Stimulated activated CD8-positive, alpha-beta memory T cell treated with anti-CD3 and anti-CD28 coated beads, Interleukin-4, amount 100 ng/mL, for 4 hours (primary cell): ENCODE measurements at places on chromosomes 6 and 20.

DNA sequence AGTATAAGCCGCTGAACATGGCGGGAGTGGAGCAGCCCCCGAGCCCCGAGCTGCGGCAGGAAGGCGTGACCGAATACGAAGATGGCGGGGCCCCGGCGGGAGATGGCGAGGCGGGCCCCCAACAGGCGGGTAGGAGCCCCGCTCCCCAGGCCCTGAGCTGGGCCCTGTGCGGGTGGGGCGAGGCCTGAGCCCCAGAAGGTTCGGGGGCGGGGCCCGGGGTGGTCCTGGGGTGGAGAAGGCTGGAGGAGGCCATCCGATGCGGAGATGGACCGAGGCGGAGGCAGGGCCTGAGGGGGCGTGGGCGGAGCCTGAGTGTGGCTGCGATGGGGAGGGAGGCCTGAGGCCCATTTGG, 7.1 kb downstream of the L3MBTL1 start:
- no peak for DNase-seq

DNA sequence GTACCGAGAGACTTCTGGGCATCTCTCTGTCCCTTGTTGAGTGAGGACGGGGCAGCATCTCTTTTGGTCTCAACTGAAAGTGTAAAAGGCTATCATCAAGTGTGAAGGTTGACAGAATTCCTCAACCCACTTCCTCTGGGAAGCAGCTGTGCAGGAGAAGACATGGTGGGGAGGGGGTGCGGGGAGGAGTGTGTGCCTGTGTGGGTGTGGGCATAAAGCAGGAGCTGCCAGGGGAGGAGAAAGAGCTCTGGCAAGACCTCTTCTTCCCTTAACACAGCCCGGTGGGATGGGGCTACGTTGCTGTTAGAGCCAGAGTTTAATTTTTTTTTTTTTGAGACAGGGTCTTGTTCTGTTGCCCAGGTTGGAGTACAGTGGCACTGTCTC, 31.8 kb downstream of the CPXM1 start:
- no peak for DNase-seq

GRCh38 chr20:16749573-16749972, 1.4 kb downstream of the OTOR start:
- no peak for DNase-seq

GRCh38 chr6:75855052-75855451, 106.0 kb downstream of the MYO6 start:
- DNase-seq, result no peak

- no peak for DNase-seq
Observed at GRCh38 chr6:166440106-166440505, 57.4 kb upstream of the MPC1 start.

GRCh38 chr20:49853640-49854039, 41.0 kb downstream of the SLC9A8 start:
- DNase-seq, result no peak

DNA sequence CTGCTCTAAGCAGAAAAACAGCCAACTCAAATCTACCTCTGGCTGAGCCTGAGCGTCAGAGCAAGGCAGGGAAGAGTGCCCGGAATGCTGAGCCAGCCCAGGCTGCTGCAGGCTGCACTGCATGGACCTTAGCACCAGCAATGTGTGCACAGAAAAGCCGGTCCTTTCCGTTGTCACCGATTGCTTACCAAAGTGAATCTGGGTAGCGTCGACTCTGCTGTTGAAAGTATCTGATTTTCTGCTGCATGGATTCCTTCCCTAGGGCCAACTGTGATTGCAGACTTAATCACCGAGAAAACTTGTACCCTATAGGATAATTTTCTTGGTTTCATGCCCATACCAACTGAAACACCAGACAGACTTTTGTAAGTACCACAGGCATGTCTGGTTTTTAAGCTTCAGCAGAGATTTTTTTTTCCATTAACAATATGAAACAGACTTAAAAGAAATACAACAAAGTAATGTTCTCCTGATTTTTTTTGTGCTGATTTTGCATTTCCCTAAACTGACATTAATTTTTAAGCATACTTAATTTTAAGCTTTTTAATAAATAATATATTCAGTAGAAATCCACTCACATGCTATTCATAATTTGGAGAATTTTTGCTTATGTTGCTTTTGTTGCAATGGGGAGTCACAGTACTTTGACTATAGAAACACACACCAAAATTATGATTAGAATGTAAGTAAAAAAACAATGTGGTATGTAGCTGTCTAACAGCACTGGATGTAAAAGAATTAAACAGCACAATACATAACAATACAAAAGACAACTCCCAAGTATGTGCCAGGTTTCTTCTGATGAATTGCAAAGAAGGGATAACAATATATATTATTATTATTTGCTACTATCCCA, 218.0 kb downstream of the THBS2 start:
- no peak for DNase-seq

GRCh38 chr6:137866200-137866913, 702 bp upstream of the TNFAIP3 start:
- DNase-seq, result no peak

GRCh38 chr6:21348504-21349195, 244.9 kb upstream of the SOX4 start:
- DNase-seq, result no peak

GRCh38 chr6:150722614-150723344, 123.1 kb downstream of the PLEKHG1 start:
- no peak for DNase-seq

DNA sequence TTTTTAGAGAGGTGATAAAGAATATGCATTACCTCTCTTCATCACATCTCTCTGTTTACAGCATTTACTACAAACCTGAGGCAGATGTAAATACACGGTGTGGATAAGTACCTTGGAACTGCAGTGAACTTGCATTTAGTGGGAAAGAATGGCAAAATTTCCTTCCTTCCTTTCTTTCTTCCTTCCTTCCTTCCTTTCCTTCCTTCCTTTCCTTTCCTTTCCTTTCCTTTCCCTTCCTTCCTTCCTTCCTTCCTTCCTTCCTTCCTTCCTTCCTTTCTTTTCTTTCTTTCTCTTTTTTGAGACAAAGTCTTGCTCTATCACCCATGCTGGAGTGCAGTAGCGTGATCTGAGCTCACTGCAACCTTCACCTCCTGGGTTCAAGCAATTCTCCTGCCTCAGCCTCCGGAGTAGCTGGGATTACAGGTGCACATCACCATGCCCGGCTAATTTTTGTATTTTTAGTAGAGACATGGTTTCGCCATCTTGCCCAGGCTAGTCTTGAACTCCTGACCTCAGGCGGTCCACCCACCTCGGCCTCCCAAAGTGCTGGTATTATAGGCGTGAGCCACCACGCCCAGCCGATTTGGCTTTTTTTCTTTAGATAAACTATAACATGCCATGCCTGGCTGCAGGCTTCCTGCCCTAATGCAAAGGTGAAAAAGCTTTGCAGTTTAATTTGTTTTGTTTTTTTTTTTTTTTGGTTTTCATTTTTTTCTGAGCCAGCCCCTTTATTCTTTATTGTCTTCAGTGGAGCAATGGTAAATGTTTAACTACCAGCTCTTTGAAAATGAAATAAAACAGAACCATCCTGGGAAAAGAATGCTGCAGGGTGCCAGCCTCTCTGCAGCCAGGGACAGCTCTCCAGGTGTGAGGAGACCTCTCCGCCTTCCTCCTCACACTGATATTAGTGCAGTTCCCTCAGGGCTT, 64.2 kb upstream of the NEDD9 start:
- no peak for DNase-seq

- DNase-seq, result no peak
Observed at GRCh38 chr6:46948699-46949098, 27.0 kb upstream of the ADGRF5 start.

GRCh38 chr20:6618051-6618450, 149.4 kb upstream of the BMP2 start:
- no peak for DNase-seq

GRCh38 chr6:120960761-120961160, 373.5 kb downstream of the TBC1D32 start:
- DNase-seq, result no peak

DNA sequence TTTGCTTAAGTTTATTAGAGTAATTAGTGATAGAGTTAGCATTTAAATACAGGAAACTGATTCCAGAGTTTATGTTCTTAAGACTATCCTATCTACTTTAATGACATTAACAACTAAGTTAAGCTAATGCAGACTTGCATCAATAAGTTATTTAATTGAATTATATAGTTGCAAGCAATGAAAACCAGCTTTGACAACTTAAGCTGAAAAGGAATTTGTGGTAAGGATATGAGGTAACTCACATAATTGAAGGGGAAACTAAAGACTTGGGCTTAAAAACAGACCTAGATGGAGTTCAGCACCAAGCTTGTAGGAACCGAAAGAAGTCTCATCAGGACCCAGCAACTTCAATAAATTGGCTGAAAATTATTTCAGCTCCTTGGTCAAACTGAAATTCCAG, 222.3 kb downstream of the IBTK start:
- no peak for DNase-seq

DNA sequence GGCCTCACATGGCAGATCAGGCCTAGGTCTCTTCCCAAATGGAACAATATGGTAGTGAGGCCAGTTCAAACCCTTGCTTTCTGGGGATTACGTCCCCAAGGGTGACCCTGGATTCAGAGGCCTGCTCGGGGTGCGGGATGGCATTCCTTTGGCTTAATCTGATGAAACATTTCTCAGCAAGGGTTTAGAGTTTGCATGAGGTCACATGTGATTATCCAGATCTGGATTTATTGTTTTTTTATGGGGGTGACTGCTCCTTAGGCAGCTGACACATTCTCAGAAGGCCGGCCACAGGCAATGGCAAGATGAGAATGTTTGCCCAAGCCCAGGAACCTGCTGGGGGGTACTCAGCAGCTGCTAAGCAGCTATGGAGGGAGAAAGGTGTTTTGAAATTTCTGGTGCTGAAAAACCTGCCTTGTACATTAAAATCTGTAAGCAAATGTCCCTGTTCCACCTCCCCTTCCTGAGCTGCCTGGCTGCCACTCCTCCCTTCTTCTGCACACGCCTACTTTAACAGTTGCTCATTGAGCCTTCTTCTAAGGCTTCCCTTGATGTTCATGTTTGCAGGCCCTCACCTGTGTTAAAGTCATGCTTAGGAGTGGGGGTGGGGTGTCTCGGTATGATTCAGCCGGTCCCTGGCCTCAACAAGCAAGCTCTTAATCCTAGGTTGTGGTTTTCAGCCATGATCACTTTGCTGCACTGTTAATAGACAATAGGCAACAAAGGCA, 37.9 kb upstream of the FUCA2 start:
- DNase-seq, result no peak

- peak; percentile 58 for DNase-seq
Observed at GRCh38 chr6:117555882-117556498, 46.3 kb downstream of the GOPC start.

DNA sequence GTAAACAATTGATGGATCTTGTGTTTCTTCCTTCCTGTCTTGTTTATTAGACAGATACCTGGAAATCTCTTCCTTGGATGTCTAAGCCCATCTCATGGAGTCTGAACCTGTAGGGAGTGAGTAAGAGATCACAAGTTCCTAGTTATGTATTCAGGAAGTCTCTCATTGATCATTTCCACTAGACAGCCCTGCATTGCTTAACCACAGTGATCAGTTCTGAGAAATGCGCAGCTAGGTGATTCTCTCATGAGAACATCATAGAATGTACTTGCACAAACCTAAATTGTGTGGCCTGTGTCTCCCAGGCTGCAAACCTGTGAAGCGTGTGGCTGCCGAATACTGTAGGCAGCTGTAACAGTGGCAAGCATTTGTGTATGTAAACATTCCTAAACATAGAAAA, 39.1 kb downstream of the FAM120B start:
- DNase-seq, result no peak

DNA sequence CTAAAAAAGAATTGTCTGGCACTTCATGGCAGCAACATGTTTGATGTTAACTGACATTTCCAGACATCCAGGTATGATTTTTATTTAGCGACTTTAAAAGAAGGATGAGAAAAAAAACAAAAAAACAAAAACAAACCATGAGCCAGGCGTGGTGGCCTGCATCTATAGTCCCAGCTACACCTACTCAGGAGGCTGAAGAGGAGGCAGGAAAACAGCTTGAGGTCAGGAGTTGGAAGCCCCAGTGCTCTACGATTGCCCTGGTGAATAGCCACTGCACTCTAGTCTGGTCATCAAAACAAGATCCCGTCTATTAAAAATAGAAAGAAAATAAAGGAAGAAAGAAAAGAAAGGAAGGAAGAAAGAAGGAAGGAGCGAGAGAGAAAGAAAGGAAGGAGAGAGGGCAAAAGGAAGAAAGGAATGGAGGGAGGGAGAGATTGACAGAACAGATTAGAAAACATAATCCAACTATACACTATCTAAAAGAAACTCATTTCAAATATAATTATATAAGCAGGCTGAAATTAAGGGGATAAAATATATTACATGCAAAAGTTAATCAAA, 141.6 kb downstream of the TRIM27 start:
- DNase-seq, result no peak

DNA sequence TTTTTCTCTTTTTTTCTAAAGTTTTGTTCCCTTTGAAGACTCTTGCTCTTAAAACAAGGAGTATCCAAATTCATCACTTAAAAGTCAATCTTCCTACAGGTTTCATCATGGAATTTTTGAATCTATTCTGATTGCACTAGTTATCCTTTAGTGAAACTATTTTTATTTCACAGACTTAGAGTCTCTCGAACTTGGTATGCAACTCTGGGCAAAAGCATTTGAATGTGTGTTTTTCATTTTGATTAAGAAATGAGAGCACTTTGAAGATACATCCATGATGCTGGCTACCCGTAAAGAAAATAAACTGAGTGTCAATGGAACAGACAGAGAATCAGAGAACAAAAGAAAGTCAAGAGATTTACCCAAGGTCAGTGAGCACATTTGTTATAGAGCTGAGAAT, 586.5 kb downstream of the EPM2A start:
- DNase-seq, result no peak

GRCh38 chr6:30238178-30238795, 25.1 kb upstream of the TRIM26 start:
- DNase-seq, result no peak

- DNase-seq, result no peak
Observed at GRCh38 chr20:56157530-56158203, 90.9 kb upstream of the MC3R start.

DNA sequence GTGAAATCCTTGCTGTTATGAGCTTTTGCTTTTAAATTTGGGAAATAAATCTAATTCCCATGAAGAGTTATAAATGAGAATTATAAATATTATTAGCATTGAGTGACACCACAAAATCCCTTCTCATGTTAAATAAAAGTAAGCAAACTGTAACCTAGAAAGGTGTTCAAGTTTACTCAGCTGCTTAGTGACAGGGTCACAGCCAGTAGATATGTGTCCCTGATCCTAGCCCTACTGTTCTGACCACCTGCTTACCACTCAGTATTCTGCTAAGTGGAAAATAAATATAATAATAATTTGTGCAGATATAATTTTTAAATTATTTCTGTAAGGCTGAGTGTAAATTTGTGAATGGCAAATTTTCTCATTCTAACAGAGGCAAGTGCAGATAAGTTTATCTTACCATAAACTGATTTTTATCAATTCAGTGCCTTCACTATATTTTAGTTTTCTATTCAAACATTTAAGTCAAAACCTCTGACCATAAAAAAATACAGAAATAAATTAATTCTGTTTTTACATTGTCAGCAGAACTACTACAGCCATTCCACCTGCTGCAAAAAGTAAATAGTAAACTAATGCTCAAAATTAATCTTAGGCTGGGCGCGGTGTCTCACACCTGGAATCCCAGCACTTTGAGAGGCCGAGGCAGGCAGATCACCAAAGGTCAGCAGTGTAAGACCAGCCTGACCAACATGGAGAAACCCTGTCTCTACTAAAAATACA, 118.2 kb downstream of the TENT5A start:
- DNase-seq, result no peak

GRCh38 chr20:38168791-38169589, 3.9 kb upstream of the TGM2 start:
- no peak for DNase-seq

GRCh38 chr6:2970034-2970685, 1.2 kb downstream of the SERPINB6 start:
- no peak for DNase-seq

GRCh38 chr6:66605971-66606370, 898.9 kb upstream of the EYS start:
- DNase-seq, result no peak
